A549 treated with CORT108297 at 1 μM for 4 hours (cell line): ENCODE measurements at places on chromosomes 7 and 10. TPM values are rescaled to one million over a fixed set of nuclear protein-coding genes. Genes with fewer than 3 reads are reported as not detected.

OR6B1 gene
- total RNA-seq, result not detected in 5 replicates

TMEM209 gene
- total RNA-seq, result 13.7 to 17.5 TPM (median 15.3 TPM) in 5 replicates

NKX1-2 gene
- total RNA-seq, result 0.02 to 0.10 TPM in 2 of 5 replicates, not detected in the others

GNAT3 gene
- total RNA-seq, result not detected in 5 replicates

ASZ1 gene
- total RNA-seq, result not detected in 5 replicates

PTPN20 gene
- 3.8 to 5.4 TPM (median 4.3 TPM) in 5 replicates for total RNA-seq

RHOBTB1 gene
- total RNA-seq, result 6.4 to 8.6 TPM (median 8.1 TPM) in 5 replicates

SLC18A3 gene
- not detected in 5 replicates for total RNA-seq

TRPV5 gene
- not detected in 5 replicates for total RNA-seq

CPA2 gene
- total RNA-seq, result 0.09 to 0.13 TPM in 2 of 5 replicates, not detected in the others

ENTPD1 gene
- 0.02 to 0.05 TPM in 2 of 5 replicates, not detected in the others for total RNA-seq

CACNB2 gene
- 0.05 TPM in 1 of 5 replicates, not detected in the others for total RNA-seq

EBLN1 gene
- 0.07 to 0.21 TPM in 2 of 5 replicates, not detected in the others for total RNA-seq

RNLS gene
- 8.0 to 9.6 TPM (median 8.7 TPM) in 5 replicates for total RNA-seq

HECTD2 gene
- total RNA-seq, result 3.0 to 4.4 TPM (median 3.8 TPM) in 5 replicates

ANLN gene
- total RNA-seq, result 50.3 to 85.4 TPM (median 66.5 TPM) in 5 replicates

CALML3 gene
- 0.02 TPM in 1 of 5 replicates, not detected in the others for total RNA-seq

CRPPA gene
- total RNA-seq, result 0.45 to 0.85 TPM (median 0.57 TPM) in 5 replicates

PPP1R17 gene
- not detected in 5 replicates for total RNA-seq

AVL9 gene
- total RNA-seq, result 23.1 to 32.3 TPM (median 28.2 TPM) in 5 replicates

SLC26A3 gene
- not detected in 5 replicates for total RNA-seq

STEAP4 gene
- 0.03 TPM in 1 of 5 replicates, not detected in the others for total RNA-seq

CCDC146 gene
- 0.46 to 0.70 TPM (median 0.57 TPM) in 5 replicates for total RNA-seq

AGAP9 gene
- 9.1 to 11.7 TPM (median 10.3 TPM) in 5 replicates for total RNA-seq

GDF2 gene
- not detected in 5 replicates for total RNA-seq

STK31 gene
- total RNA-seq, result 0.49 to 0.82 TPM (median 0.62 TPM) in 5 replicates

PAX4 gene
- not detected in 5 replicates for total RNA-seq

ENKUR gene
- total RNA-seq, result 0.25 to 0.61 TPM (median 0.31 TPM) in 5 replicates

DRGX gene
- 0.06 to 0.09 TPM in 2 of 5 replicates, not detected in the others for total RNA-seq

FXYD4 gene
- total RNA-seq, result not detected in 5 replicates

AIFM2 gene
- total RNA-seq, result 28.8 to 38.2 TPM (median 37.4 TPM) in 5 replicates
